T-helper 17 cell (primary cell): ENCODE measurements at places on chromosomes 16 and 17.

DNA sequence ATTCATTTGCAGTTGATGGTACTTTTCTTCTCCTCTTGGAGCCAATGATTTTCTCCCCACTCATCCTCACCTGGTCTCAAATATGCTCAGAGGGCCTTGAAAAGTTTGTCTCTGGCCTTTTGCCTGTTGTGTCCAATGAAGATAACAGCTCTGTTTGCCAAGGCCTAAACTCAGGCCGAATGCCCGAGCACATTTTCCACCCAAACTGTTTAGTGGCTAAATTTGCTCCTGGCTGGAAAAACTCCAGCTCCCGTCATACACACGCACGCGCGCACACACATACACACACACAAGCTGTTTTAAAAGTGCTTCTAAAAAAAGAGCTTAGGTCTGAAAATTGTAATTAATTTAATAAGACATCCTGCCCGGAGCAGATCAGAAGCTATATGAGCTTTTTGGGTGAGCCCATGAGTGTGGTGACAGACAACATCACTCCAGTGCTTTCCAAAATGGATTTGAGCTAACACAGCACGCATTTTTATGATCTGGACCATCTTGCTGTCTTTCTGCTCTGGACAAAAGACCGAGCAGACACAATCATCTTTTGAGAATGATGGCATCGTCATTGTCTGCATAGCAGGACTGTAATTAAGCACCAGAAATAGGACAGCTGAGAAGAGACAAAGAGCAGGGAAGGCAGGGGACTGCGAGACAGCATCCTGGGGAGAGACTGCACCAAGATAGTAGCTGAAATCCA, 48.9 kb downstream of the IRX6 start:
- no peak for DNase-seq

DNA sequence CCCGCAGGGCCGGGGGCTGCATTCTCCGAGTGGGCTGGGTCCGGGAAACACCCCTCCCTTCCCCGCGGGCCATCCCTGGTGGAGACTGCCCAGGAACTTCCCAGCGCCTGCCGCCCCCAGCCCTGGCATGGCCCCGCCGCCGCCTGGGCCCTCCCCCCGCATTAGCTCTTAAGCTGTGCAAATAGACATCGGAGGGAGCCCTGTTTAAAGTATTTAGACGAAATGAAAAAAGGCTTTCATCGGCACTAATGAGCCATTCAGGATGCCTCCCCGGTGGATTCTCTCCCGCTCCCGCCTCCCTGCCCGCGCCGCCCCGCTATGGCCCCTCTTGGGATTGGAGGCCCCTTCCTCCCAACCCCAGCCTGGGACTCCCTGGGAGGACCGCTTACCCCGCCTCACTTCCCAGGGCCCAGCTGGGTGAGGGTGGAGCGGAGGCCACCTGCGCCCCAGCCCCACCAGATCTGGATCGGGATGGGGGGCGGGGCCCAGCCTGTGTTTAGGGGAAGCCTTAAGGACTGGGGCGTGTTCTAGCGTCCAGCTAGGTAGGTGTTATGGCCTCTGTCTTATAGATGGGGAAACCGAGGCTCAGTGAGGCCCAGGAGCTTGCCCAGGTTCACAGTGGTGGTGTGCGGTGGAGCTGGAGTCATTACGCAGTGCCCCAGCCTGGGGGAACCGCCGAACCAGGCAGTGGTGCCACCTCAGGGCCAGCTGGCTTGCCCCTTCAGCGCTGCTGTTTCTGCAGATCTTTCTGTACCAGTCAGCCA, 19.7 kb downstream of the SEZ6 start:
- DNase-seq, result no peak

DNA sequence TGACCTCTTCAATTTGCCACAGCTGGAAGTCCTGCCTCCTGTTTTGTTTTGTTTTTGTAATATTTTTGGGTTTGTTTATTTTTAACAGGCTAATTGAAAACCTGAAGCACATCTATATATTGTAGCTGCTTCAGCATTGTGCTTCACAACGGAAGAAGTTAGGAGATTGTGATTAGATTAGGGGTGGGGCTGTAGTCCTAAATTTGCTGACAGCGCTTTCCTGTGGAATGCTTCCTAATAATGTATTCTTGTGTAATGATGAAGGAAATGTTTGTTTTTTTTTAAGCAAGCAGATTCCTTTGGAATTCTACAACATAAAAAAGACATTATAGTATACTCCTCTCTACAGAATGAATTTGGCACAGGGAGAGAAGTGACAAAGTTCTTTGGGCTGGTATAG, 70.1 kb downstream of the NLK start:
- DNase-seq, result no peak

- no peak for DNase-seq
Observed at GRCh38 chr16:82341146-82341669, 171.2 kb upstream of the MPHOSPH6 start.

DNA sequence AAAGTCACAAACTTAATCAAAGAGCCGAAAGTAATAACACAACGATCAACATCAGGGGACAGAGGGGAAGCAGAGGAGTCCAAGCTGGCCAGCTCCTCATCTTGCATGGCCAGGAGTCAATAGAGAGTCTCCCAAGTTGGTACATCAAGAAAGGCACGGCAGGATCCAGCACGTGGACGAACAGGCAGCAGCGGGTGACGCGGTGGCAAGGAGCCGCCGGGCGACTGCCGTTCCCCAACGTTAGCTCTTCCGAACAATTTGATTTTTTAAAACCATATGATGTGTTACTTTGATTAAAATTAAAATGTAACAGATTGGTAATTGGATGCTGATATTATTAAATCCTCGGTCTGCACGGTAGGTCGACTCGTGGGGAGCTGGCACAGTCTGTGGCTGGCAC, 81.8 kb upstream of the DOC2B start:
- no peak for DNase-seq

GRCh38 chr16:75065521-75066149, 50.9 kb downstream of the LDHD start:
- DNase-seq, result no peak

GRCh38 chr17:63834431-63835166, 7.1 kb upstream of the FTSJ3 start:
- peak; percentile 29 for DNase-seq

- DNase-seq, result no peak
Observed at GRCh38 chr17:42354956-42355843, 33.0 kb downstream of the STAT3 start.

- DNase-seq, result no peak
Observed at GRCh38 chr17:30557916-30558685, 80.9 kb downstream of the GOSR1 start.

- no peak for DNase-seq
Observed at GRCh38 chr16:77070683-77071082, 120.3 kb upstream of the MON1B start.

DNA sequence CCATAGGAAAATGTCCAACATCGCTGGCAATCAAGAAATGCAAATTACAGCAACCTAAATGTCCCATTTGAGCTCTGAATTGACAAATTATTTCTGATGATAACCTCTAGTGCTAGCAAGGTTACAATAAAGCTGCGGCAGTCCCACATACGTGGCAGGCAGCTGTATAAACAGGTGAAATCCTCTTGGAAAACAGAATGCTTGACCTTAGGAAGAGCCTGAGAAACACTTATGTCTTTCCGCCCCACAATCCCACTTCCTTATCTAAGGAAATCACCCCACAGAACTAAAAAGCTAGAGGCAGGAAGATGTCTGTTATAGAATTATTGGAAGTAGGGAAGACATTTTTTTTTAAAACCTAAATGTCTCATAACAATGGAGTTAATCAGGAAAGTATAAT, 154.3 kb downstream of the KATNIP start:
- no peak for DNase-seq

GRCh38 chr17:40323391-40324381, 14.7 kb downstream of the RARA start:
- DNase-seq, result peak; percentile 78

- no peak for DNase-seq
Observed at GRCh38 chr16:24873028-24873427, 27.3 kb downstream of the SLC5A11 start.

GRCh38 chr16:31371008-31371407, 16.0 kb downstream of the ITGAX start:
- no peak for DNase-seq

- DNase-seq, result no peak
Observed at GRCh38 chr16:85607796-85608514, 5.2 kb upstream of the GSE1 start.

GRCh38 chr16:89422905-89423630, 67.3 kb downstream of the ANKRD11 start:
- DNase-seq, result no peak

DNA sequence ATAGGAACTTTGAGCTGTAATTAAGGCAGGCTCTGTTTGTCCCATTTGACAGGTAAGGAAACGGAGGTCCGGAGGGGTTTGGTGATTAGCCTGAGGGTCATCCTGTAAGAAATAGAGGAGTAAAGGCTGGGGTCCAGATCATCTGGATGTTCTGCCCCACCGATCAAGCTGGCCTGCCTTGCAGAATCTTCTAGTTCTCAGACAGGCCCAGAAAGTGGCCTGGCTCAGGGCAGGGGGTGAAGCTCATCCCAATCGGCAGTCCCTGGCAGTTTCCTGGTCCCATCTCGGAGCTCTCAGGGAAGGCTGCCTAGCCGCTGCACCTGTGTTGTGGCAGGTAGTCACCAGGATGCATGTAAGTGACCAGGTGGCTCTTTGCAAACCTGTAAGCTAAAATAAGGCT, 4.2 kb downstream of the PIMREG start:
- no peak for DNase-seq

GRCh38 chr17:27565874-27566670, 64.9 kb upstream of the LGALS9 start:
- DNase-seq, result no peak

DNA sequence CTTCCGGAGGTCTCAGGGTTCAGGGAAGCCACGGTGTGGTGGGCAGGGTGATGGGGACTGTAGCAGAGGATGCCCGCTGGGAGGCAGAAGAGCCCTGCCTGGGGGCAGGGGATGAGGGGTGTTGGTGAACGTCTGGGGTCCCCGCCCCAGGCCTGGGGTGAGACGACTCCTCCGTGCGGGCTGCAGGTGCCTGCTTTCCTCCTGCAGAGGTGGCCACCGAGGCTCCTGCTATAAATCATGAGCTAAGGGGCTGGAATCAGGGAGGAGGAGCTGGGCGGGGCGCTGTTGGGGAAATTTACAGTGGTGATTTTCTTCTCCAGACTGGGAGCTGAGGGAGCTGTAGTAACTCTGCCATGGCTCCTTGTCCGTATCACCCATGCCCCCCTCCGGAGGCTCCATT, 167.0 kb downstream of the MRM1 start:
- no peak for DNase-seq

GRCh38 chr16:1066584-1067172, 5.9 kb upstream of the SSTR5 start:
- no peak for DNase-seq

- no peak for DNase-seq
Observed at GRCh38 chr17:63382826-63383225, 63.3 kb downstream of the CYB561 start.

DNA sequence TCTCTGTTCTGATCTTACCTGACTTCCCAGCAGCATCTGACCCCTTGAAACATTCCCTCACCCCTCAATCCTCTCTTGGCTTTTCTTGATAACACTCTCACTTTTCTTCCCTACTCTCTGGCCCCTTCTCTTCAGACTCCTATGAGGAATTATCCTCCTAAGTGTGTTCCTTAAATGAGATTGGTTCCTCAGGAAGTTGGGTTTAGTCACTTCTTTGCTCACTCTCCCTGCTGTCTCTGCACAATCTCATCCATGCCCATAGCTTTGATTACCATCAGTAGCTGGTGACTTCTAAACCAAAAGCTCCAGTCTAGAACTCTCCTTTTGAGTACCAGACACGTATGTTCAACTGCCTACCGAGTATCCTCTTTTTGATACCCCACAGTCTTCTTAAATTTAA, 13.0 kb downstream of the MED24 start:
- no peak for DNase-seq

- no peak for DNase-seq
Observed at GRCh38 chr16:80988756-80989155, 17.9 kb downstream of the CMC2 start.

DNA sequence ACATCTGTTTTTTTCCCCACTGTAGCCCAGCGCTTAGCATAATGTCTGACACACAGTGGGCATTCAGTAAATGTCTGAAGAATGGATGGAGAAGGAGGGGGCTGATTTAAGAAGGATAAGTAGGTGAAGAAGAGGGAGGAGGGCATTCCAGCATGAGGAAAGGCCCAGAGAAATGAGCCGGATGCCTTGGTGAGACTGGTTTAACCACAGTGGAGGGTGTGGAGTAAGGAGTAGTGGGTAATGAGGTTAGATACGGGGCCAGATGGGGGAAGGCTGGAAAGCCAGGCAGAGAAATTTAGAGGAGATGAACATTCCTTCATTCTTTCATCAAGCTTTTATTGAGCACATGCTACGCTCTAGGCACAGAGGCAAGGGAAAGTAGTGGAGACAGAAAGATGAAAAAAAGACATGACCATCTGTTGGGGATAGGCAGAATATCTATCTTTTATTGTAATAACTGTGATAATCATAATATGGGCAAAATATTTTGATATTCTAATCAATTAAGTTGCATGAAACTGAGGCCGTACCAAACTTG, 43.7 kb upstream of the NFAT5 start:
- DNase-seq, result no peak

- peak; percentile 46 for DNase-seq
Observed at GRCh38 chr16:1772362-1772907, at the start of gene EME2. TSS of gene EME2 (plus strand) at chr16:1772810. CDS start at chr16:1773228, 418 bp downstream.

DNA sequence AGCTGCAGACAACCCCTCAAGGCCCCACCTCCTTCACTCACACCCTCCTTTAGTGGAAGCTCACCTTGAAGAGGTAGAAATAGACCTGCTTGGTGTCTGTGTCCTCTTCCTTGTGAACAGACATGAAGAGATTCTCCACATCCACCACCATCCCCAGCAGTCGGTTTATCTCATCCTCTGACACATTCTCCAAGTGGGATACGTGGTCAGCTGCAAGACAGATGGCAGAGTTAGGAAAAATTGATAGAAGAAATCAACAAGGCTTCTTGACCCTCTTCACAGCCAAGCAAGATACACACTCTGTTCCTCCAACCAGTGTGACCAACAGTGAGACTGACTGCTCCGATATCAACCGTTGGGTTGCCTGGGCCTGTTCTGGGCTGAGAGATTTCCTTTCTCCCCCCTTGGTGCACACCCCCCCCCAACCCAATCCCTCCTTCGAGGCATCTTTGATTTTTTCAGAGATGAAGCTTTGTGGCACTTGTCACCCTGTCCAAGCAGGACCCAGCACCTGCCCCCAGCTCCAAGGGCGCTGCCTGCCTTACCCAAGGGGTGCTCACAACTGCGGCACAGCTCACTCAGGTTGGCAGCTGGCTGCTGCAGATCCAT, 902 bp downstream of the KAT2A start:
- DNase-seq, result no peak

GRCh38 chr17:10063730-10064241, 134.6 kb downstream of the GAS7 start:
- DNase-seq, result no peak

GRCh38 chr17:38710604-38710962, 5.5 kb downstream of the MLLT6 start:
- no peak for DNase-seq

DNA sequence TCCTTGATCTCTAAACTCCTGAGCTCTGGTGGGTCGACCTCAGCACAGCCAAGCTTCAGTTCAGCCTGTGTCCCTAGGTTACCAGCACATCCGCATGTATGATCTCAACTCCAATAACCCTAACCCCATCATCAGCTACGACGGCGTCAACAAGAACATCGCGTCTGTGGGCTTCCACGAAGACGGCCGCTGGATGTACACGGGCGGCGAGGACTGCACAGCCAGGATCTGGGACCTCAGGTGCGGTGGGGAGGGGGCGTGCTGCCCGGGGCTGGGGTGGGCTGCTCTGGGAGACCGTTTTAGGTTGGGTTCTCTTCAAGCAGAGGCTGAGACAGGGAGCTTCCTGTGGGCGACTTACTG, 1.1 kb downstream of the MLST8 start:
- no peak for DNase-seq
